ENCODE measurements at places on chromosomes 1 and 21. TPM values are rescaled to one million over a fixed set of nuclear protein-coding genes. Genes with fewer than 3 reads are reported as not detected.

- no peak for DNase-seq
Observed at GRCh38 chr21:36541721-36542139, 61.8 kb upstream of the CLDN14 start.

DNA sequence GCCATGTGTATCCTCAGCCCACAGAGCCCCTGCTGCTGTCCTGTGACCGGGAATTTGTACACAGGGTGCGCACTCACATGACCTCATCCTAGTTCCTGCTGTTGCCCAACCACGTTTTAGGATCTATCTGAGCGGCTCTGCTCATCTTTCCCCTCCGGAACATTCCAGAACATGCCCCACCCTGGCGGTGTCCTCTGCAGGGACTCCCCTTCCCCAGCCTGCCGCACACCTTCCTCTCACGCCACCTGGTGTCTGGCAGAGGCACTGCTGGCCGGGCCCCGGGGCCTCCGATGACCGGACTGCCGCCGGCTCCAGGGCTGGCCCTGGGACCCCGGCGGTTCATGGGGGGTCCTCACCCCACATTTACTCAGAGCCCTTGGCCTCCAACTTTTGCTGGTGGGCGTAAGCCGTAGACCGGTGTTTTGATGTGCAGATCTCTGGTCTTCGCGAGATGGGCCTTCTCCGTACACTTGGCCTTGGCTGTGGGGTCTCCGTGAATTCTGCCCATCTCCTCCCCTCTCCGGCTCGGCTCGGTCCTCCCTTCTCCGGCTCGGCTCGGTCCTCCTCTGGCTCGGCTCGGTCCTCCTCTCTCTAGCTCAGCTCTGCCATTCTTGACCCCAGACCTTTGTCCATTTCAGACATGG, 29.5 kb downstream of the ARHGEF16 start:
- peak; percentile 42 for DNase-seq

DNA sequence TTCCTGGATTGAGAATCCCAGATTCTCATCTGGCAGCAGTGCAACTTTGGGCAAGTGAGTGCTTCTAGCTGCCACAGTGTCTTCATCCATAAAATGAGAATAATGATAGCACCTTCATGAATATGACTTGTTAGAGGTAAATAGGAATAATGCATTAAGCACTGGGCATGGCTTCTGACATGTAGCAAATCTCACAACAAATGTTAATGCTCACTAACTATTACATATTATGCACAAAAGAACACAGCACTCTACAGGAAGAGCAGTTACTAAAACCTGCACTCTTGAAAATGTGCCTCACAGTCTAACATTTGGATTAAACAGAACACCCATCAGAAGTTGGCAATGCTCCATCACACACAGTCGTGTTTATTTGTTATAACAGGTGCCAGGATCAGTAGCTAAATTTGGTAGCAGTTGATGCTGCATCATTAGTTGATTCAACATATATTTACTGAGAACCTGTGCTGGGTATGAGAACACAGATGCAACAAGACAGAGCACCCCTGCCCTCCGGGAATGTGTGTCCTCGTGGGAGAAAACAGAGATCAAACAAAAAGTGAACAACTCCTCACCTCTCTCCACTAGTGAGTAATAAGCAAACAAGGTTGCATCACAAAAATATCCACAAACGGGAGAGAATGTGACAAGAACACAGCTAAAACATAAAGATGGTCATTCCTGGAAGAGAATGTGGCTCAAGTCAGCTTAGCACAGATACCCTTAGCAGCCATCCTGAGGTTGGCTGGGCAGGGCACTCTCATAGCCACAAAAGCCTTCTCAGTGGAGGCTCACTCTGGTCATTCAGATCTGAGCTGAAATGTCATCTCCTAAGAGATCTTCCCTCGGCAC, 26.2 kb upstream of the LBR start:
- no peak for DNase-seq

- DNase-seq = no peak
Observed at GRCh38 chr21:43884012-43884860, 19.2 kb downstream of the AGPAT3 start.

The AMY1A gene
- total RNA-seq = not detected

The SRM gene
- total RNA-seq = 55.6 TPM
